AG04450 (cell line): ENCODE measurements at places on chromosomes 1 and 21. TPM values are rescaled to one million over a fixed set of nuclear protein-coding genes. Genes with fewer than 3 reads are reported as not detected.

The BTBD19 gene
- 6.9 and 7.3 TPM in 2 replicates for polyA plus RNA-seq

The GNAI3 gene
- 10.2 and 14.8 TPM in 2 replicates for polyA plus RNA-seq

The OVAAL gene
- not detected in 2 replicates for polyA plus RNA-seq

The ADORA1 gene
- polyA plus RNA-seq: 1.7 and 2.1 TPM in 2 replicates

The OR2G2 gene
- polyA plus RNA-seq: not detected in 2 replicates

The RGSL1 gene
- not detected in 2 replicates for polyA plus RNA-seq

The LCE1F gene
- not detected in 2 replicates for polyA plus RNA-seq

The WLS gene
- 391 and 417 TPM in 2 replicates for polyA plus RNA-seq

The TDRD10 gene
- polyA plus RNA-seq: not detected in 2 replicates

The SLC1A7 gene
- 0.05 and 0.11 TPM in 2 replicates for polyA plus RNA-seq

The PCP4 gene
- not detected in 2 replicates for polyA plus RNA-seq

The KCNA3 gene
- polyA plus RNA-seq: 0.12 and 0.16 TPM in 2 replicates

The SPRR3 gene
- polyA plus RNA-seq: not detected in 2 replicates
